ENCODE measurements at places on chromosomes 6 and 20. TPM values are rescaled to one million over a fixed set of nuclear protein-coding genes. Genes with fewer than 3 reads are reported as not detected.

GRCh38 chr20:34945315-34946077 is 10.1 kb downstream of the GSS start:
- DNase-seq, result no peak

GRCh38 chr6:150255840-150256239 is 113.0 kb upstream of the IYD start:
- DNase-seq, result no peak

- no peak for DNase-seq
Observed at GRCh38 chr6:89400912-89401399, 11.1 kb downstream of the RRAGD start.

- peak; percentile 94 for DNase-seq
Observed at GRCh38 chr20:3045042-3045815, 623 bp upstream of the MRPS26 start.

- no peak for DNase-seq
Observed at GRCh38 chr6:33421344-33421643, 1.4 kb downstream of the SYNGAP1 start.

DNA sequence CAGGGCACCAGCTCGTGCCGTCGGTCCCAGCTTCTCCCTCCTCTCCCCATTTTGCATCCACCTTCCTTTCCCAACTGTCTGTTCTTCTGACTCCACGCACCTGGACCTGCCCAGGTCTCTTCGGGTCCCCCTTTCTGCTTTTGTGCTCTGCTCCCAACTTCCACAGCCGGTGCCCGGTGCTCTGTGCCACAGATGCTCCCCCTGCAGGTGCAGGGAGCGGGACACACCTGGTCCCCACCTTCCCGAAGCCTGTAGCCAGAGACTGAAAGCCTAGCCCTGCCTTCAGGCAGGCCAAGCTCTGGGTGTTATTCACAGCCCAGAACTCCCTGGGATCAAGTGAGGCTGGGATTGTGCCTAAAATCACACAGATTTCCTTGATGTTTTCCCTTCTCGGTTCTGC is 24.6 kb upstream of the BMP7 start:
- DNase-seq, result no peak

DNA sequence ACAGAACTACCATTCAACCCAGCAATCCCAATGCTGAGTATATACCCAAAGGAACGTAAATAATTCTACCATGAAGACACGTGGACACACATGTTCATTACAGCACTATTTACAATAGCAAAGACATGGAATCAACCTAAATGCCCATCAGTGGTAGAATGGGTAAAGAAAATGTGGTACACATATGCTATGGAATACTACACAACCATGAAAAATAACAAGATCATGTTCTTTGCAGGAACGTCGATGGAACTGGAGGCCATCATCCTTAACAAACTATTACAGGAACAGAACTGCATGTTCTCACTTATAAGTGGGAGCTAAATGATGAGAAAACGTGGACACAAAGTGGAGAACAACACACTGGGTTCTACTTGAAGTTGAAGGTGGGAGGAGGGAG is 22.4 kb upstream of the ELOVL4 start:
- no peak for DNase-seq

GRCh38 chr6:13795041-13795750 is 19.2 kb downstream of the MCUR1 start:
- peak; percentile 89 for DNase-seq

GRCh38 chr6:73078908-73079610 is 146.2 kb downstream of the KHDC1L start:
- DNase-seq, result no peak

GRCh38 chr6:144405163-144405562 is 120.0 kb downstream of the UTRN start:
- DNase-seq, result no peak

GRCh38 chr6:91566467-91566866 is 979.6 kb upstream of the MAP3K7 start:
- DNase-seq, result no peak

DNA sequence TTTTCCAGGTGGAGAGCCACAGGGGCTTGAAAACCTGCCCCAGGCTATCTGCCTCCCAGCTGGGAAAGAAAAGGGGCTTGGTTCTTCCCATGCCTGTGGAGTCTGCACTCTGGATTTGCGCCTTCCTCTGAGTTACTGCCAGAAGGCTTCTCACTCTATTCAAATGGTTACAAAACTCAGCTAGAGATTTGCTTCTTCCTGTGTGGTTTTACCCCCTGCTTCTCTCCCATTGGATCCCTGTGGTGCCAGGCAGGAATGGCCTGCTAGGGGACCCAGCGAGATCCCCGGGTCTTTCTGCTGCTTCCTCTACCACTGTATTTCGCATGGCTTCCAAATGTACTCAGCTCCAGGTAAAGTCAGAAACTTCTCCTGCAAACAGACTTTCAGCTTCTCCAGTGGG is 192.0 kb upstream of the HS3ST5 start:
- no peak for DNase-seq

DNA sequence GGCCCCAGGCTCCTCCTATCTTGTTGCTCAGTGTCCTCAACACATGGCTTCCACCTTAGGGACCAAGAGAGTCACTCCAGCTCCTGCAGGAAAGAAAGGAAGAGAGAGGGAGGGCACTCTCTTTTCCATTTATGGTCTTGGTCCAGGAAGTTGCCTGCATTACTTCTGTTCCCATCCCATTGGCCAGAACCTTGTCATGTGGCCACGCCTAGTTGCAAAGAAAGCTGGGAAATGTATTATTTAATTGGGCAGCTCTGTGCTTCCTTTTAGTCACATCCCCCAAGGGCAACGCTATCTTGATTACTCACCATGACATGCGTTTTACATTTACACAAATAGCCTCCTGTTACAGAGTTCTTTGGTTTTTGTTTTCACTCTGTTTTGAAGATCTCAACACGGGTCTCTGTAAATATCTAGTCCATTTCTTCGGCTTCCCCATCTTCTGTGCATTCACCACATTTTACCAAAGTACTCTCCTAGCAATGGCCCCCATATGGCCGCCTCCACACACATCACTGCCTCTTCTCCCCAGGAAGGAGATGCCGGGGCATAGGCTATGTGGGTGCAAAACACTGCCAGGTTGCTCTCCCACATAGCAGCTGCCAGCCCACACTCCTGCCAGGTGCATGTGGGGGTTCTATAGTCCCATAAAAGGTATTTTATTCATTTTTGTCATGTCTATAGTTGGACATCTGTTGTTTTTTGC is 35.7 kb upstream of the ZMYND8 start:
- no peak for DNase-seq

- no peak for DNase-seq
Observed at GRCh38 chr6:110529355-110529754, 52.9 kb upstream of the SLC22A16 start.

GRCh38 chr20:39524371-39524911 is 562.3 kb downstream of the DHX35 start:
- no peak for DNase-seq

DNA sequence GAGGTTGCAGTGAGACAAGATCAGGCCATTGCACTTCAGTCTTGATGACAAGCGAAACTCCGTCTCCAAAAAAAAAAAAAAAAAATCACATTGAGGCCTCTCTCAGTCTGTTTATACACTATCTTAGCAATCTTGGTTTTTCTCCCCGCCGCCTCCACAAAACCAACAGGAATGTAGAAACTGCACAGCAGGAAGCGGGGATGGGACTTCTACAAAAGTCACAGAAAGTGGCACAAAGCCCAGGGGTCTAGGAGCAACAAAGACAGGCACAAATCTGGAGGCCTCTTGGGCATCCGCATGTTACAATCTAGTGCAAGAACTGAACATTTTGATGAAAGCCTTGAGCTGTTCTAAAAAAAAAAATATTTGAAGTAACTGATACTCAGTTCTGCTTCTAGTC is 48.6 kb downstream of the KDM1B start:
- DNase-seq, result no peak

DNA sequence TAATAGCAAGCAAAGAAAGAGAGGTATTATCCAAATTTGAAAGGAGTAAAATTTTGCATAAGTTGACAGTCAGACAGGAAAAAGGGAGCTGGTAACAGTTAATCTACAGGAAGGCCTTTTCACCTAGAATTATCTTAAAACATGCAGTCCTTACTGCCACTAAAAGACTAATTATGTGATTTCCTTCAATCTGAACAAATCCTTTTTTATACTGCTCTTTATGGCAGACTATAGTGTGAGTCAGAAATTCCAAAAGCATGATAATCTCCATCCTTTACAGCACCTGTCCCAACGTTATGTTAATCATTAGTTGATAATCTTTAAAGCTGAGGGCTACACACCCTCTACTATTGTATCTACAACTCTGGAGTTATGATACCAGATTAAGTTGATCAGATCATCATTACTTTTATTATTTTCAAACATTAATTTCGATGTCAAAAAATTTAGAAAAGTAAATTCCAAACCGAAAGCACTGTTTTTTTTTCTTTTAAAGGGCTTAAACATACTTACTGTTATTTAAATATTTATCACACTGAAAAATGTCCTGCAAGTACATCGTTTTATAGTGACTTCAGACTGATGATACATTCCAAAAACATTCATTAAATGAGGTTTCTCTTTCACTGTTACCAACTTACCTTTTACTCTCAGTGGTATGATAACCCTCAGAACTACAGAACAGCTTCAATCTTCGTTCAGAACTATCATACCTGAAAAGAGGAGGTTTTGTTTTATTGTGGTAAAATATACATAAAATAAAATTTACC is 33.2 kb upstream of the AKAP7 start:
- no peak for DNase-seq

Gene PTGIS
- 4.3 TPM for total RNA-seq

Gene CD24
- total RNA-seq, result 118 TPM

Gene TGM2
- 6.6 TPM for total RNA-seq

Gene RAMACL
- total RNA-seq, result 1.1 TPM

Gene RBBP8NL
- 4.0 TPM for total RNA-seq

Gene AKAP12
- total RNA-seq, result 11.5 TPM

Gene DUSP15
- total RNA-seq, result 1.1 TPM

Gene SAPCD1
- total RNA-seq, result 17.2 TPM

Gene OR2H1
- not detected for total RNA-seq

Gene ANGPT4
- 0.70 TPM for total RNA-seq

Gene CRISP3
- total RNA-seq, result 22.7 TPM

Gene SCRT2
- total RNA-seq, result not detected

Gene POU3F2
- not detected for total RNA-seq
